ENCODE measurements at places on chromosomes 5 and 9. TPM values are rescaled to one million over a fixed set of nuclear protein-coding genes. Genes with fewer than 3 reads are reported as not detected.

The UIMC1 gene
- total RNA-seq, result 29.1 TPM

The MLANA gene
- not detected for total RNA-seq

The SLC46A2 gene
- 0.45 TPM for total RNA-seq

The PCDHGA4 gene
- 5.1 TPM for total RNA-seq

The FAM169A gene
- 5.3 TPM for total RNA-seq

The PCDHB9 gene
- 0.99 TPM for total RNA-seq

GRCh38 chr5:96288845-96289185 lies 144.2 kb downstream of the PCSK1 start:
- no peaks in the 10 kb centered on the region for H3K36me3 ChIP-seq
- no peak for DNase-seq
- H3K27me3 ChIP-seq, result no peaks in the 10 kb centered on the region
- H3K4me3 ChIP-seq, result no peak overlapping the region
- no peak overlapping the region for H3K27ac ChIP-seq

DNA sequence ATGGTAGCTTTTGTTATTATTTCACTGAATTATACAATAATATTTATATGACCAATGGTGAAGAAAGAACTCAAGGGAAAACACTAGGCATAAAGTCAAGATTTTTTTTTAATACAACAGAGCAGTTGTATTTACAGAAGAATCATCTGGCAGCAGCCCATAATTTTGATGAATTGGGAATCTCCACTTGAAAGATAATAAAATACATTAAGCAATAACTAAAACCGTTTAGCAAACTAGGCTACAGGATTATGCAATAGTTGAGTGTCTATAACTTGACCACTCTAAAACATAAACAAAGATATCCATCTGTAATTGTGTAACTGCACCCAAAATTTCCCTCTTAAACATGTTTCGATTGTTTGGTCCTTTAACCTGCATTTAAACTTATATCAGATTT lies 80.8 kb downstream of the SNCAIP start:
- H3K4me3 ChIP-seq, result no peak overlapping the region
- no peak for DNase-seq
- no peak overlapping the region for H3K27ac ChIP-seq
- no peaks in the 10 kb centered on the region for H3K36me3 ChIP-seq
- no peaks in the 10 kb centered on the region for H3K27me3 ChIP-seq

DNA sequence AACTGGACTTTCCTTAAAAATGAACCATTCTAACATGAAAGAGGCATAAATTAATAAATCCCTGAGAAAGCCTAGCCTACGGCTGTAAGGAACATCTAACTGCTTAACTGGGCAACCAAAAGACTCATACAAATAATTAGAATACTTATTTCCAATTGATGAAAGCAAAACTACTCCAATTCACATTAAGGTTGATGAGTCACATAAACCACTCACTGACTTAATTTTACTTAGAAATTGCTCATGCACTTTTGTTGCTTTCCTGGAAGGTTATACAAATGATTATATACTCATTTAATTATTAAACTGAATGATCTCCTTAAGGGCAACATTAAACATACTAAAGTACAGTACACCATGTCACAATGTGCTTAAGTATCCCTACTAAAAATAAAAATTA lies 101.9 kb downstream of the NFIB start:
- no peaks in the 10 kb centered on the region for H3K27me3 ChIP-seq
- H3K4me1 ChIP-seq, result peaks cover 79% of the 10 kb centered on the region
- no peak for DNase-seq
- no peak overlapping the region for H3K4me3 ChIP-seq
- no peaks in the 10 kb centered on the region for H3K36me3 ChIP-seq

- DNase-seq, result no peak
- no peaks in the 10 kb centered on the region for H3K27me3 ChIP-seq
- H3K4me1 ChIP-seq, result peaks cover 4% of the 10 kb centered on the region
- H3K4me3 ChIP-seq, result no peak overlapping the region
- no peaks in the 10 kb centered on the region for H3K36me3 ChIP-seq
Observed at GRCh38 chr5:66680804-66681203, 84.6 kb downstream of the MAST4 start.

- DNase-seq, result no peak
- H3K4me1 ChIP-seq, result peaks cover 9% of the 10 kb centered on the region
- no peaks in the 10 kb centered on the region for H3K36me3 ChIP-seq
- no peak overlapping the region for H3K27ac ChIP-seq
Observed at GRCh38 chr5:56160723-56161438, 72.2 kb downstream of the ANKRD55 start.

DNA sequence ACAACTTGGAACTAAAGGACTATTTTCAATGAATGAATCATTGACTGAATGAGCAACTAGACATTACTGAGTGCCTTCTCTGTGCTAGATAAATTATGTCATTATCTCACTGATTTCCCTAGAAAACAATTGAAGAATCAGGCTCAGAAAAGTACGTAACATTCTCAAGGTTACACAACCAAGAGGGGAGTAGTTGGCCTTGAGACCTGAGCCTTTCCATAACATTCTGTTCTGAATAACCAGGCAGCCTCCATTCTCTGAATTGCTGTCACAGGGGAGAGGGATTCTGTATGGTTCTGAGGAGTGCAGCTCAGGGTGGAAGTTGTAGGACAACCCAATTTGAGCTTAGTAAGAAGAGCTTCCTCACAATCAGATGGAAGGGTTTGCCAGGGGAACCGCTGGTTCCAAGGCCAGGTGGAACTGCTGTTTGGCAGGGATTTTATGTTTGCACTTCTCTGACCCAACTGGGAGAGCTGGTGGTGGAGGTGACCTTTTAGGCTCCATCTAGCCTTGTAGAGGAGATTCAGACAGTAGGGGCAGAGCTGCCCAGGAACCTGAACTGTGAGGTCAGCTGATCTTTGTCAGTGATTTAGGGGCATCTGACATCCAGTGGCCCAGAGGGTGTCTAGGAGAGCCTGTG lies 16.3 kb downstream of the POLR1E start:
- no peaks in the 10 kb centered on the region for H3K4me1 ChIP-seq
- no peaks in the 10 kb centered on the region for H3K27me3 ChIP-seq
- no peak overlapping the region for H3K27ac ChIP-seq
- H3K4me3 ChIP-seq, result no peak overlapping the region

DNA sequence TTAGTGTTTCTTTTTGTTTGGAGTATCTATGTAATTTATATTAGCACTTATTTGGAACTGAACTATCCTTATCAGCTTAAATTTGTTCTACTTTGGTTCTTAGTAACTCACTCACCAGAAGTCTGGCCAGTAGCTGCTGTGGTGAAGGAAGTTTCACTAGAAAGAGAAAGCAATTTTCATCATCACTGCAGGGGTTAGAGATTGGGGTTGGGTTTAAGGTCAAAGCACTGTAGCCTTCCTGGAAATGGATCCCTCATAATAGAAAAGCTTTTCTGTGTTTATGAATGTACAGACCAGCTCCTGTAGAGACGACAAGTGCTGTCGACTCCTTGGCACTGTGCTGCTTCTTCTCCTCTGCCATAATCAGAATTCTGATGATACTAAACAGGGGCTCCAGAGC lies 22.2 kb downstream of the MROH2B start:
- no peaks in the 10 kb centered on the region for H3K36me3 ChIP-seq
- no peaks in the 10 kb centered on the region for H3K27me3 ChIP-seq
- DNase-seq, result no peak
- no peak overlapping the region for H3K27ac ChIP-seq

- no peaks in the 10 kb centered on the region for H3K27me3 ChIP-seq
- no peak overlapping the region for H3K27ac ChIP-seq
- no peak overlapping the region for H3K4me3 ChIP-seq
- DNase-seq, result no peak
Observed at GRCh38 chr5:174982485-174982884, 258.1 kb downstream of the MSX2 start.

GRCh38 chr9:106600955-106601560 lies 261.9 kb upstream of the ZNF462 start:
- no peak overlapping the region for H3K4me3 ChIP-seq
- DNase-seq, result no peak
- no peak overlapping the region for H3K27ac ChIP-seq
- H3K27me3 ChIP-seq, result no peaks in the 10 kb centered on the region
- H3K4me1 ChIP-seq, result no peaks in the 10 kb centered on the region

- DNase-seq, result no peak
- H3K4me3 ChIP-seq, result no peak overlapping the region
- H3K27ac ChIP-seq, result no peak overlapping the region
- peaks cover 17% of the 10 kb centered on the region for H3K27me3 ChIP-seq
- H3K36me3 ChIP-seq, result no peaks in the 10 kb centered on the region
Observed at GRCh38 chr5:157456301-157456700, 3.7 kb upstream of the NIPAL4 start.
